ENCODE measurements at places on chromosomes 11 and 22. TPM values are rescaled to one million over a fixed set of nuclear protein-coding genes. Genes with fewer than 3 reads are reported as not detected.

DNA sequence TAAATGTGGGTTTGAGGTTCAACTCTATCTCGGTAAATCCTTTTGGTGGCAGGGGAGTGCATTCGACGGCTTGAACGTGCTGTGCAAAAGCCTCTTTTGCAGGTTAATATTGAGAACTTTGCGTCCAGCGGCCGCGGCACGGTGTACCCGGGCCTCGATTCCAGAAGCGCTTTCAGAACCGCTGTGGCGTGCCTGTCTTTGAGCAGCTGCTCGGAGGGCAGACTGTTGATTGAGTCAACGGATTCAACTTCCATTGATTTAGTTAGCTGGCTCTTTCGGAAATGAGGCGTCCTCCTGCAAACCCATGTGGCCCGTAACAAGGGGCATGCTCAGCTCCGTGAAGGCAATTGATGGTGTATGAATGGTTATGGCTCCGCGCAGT is 1247.8 kb downstream of the BRD1 start:
- DNase-seq = no peak

DNA sequence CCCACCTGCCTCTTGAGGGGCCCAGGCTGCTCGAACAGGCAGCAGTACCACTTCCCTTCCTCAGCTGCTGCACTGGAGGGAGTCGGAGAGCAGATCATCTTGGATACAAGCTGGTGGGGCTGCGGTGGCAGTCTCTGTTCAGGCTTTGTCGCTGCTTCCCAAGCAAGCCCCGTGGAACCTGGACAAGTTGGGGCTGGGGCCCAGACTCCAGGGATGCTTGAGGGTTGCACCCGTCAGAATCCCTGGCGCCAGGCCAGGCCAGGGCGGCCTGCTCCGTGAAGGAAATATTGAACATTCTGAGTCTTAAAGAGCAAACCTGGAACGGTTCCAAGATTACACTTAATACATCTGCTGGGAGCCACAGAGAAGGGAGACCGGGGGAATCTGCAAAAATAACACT is 310.1 kb upstream of the SORL1-AS1 start:
- peak; percentile 70 for DNase-seq

DNA sequence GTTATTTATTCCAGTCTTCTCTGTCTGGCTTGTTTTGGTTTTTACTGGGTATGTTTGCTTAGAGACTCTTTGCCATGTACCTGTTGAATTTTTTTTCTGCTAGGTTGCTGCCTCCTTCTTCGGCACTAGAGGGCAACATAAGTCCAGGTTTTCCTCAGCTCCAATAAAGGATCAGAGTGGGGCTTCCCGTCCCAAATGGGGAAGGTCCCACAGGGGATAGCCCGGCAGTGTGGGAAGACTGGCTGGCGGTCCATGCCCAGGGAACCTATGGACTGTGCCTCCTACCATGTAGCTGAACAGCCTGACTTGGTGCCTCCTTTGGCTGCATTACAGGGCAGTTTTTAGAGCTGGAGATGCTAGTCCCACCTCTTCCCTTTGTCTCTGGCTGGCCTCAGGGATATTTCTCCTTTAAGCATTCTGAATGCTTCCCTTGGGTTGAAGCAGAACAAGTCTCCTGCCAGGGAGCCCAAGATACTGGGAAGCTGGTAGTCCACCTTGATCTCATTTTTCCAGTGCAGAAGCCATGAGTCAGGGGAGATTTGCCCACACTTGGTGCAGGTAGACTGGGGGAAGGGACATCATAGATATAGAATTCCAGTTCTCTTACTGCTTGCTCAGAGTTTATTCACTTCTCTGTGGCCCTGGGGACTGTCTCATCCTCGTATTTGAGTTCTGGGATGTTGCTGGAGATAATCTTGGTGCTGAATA is 60.2 kb downstream of the BRD1 start:
- no peak for DNase-seq

- DNase-seq = no peak
These were observed 7.3 kb downstream of the PDGFB start for GRCh38 chr22:39237318-39238100.

DNA sequence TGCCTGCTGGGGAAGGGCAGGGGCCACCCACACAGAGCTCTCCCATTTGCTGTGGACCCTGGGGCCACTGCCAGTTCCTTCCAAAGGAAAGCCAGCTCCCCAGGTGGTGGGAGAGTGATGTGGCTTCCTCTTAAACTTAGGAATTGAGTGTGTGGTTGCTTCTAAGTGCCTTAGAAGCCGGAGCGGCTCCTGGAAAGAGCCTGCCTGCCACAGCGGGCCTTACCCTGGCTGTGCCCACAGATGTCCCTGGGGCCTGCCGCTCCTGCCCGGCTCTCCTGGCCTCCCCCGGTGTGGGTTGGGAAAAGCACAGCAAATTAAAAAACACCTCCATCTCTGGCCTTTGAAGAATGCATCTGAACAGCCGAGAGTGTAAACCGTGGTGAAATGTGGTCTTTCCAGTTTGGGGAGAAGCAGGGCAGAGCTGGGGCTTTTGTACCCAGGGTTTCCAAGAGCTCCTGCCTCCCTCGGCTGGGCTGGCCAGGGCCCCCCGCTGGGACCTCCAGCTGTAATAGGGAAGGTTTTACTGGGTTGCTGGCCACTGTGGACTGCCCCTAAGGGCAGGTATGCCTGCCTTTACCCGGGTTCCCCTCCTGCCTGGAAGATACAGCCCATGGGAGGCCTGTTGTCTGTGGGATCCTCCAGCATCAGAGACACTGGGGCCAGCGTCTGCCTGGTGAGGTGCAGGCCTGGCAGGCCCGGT is 30.2 kb downstream of the LRP5 start:
- no peak for DNase-seq

The PKDREJ gene
- 0.08 TPM for polyA plus RNA-seq

The MAP6 gene
- 17.6 TPM for polyA plus RNA-seq

The PRR33 gene
- not detected for polyA plus RNA-seq

The SAA4 gene
- not detected for polyA plus RNA-seq
